Fibroblast of skin of back (primary cell): ENCODE measurements at places on chromosomes 12 and 14.

DNA sequence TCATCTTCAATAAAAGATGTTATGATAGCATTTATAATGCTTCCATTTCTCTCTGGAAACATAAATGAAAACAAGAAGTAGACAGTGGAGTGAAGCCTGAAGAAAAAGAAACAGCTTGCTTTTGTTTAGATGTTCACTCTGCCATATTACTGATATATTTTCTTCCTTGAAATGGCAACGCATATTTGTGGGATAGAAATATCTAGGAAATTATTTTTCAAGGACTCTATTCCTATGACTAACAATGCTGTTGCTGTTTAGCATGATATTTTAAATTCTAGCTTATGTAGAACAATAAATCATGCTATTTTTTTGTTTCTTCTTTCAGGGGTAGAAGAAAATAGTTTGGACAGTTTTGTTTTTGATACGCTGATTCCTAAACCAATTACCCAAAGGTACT, 359.0 kb downstream of the NAV3 start:
- DNase-seq, result peak; percentile 25

GRCh38 chr14:89422181-89422951, 5.3 kb upstream of the FOXN3 start:
- DNase-seq, result no peak

GRCh38 chr12:90037740-90038139, 329.1 kb upstream of the ATP2B1 start:
- peak; percentile 52 for DNase-seq

DNA sequence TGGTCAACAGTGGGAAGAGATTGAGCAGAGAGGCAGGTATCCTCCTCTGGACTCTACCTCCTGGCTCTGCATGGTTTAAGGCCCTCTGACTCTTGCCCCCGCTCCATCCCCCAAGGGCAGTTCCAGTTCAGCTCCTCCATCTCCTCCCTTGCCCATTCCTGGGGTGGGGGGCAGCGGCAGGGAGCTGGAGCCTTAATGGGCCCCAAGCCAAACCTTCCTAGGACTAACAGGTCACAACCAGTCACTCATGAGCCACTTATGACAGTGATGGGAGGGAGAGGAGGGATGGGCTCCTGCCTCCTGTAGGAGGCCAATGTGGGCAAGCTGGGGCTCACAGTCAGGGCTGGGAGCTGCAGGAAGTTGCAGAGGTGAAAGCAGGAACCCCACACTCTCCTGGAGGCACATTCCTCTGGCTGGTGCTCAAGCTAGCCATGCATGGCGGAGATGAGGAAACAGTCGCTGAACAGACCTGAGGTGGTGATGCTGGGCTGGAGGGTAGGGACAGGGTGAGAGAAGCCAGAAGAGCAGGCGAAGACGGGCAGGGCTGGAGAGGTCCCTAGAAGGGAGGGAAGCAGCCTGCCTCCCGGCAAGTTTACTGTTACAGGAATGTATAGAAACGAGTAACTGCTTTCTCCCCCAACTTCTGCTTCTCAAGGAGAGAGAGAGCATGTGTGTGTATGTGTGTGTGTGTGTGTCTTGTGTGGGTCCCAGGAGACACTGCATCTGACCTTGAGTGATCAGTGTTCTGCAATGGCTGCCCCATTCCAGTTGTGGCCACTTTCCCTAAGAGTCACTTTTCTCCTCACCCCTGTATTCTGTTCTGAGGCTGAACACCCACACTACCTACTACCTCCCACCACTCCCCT, 5.0 kb upstream of the RAPGEF3 start:
- no peak for DNase-seq

DNA sequence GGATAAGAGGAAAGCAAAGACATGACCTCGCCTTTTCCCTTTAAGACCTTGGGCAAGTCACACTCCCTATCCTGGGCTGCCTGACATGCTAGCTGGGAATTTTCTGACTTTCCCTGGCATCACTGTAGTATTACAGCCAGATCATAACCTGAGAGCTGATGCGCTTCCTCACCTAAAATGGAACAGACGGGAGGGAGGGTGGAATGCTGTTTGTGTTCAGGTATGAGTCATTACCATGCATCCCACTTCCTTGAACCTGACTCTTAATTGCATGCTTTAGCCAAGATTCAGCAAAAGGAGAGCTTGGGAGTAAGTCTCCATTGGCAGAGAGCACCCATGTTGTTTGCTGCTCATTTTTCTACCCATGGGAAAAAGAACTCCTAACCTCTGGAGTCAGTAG, 156.5 kb downstream of the KCNK10 start:
- peak; percentile 51 for DNase-seq

GRCh38 chr12:126910570-126910969, 1356.4 kb upstream of the TMEM132C start:
- no peak for DNase-seq

- DNase-seq, result peak; percentile 5
These were observed 48.9 kb downstream of the SMOC1 start for GRCh38 chr14:69928111-69928523.

DNA sequence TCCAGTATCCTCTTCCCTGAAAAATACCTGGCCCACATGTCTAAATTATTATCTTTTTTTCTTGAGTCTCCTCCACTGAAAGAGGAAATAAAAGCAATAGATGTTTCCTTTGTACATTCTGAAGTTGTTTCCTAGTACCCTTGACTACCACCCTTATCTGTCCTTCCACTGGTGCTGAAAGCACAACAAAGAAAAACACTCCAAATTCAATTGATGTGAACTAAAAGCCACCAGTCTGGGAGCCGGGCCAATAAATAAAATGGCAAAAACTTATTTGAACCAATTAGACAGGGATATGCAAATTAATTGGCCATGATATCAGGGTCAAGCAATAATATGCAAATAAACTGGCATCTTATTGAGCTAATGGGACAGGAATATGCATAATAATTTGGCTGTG, 330.5 kb downstream of the PAWR start:
- no peak for DNase-seq

- DNase-seq, result no peak
These were observed 81.9 kb downstream of the NEDD1 start for GRCh38 chr12:96988919-96989318.

GRCh38 chr14:89565607-89566006, 148.6 kb upstream of the FOXN3 start:
- no peak for DNase-seq

- peak; percentile 64 for DNase-seq
These were observed 189.0 kb upstream of the CDKN3 start for GRCh38 chr14:54207476-54208462.

GRCh38 chr12:11970155-11970520, 100.6 kb upstream of the BCL2L14 start:
- DNase-seq, result no peak

- no peak for DNase-seq
These were observed 127.6 kb upstream of the TRHDE start for GRCh38 chr12:72144553-72144952.

DNA sequence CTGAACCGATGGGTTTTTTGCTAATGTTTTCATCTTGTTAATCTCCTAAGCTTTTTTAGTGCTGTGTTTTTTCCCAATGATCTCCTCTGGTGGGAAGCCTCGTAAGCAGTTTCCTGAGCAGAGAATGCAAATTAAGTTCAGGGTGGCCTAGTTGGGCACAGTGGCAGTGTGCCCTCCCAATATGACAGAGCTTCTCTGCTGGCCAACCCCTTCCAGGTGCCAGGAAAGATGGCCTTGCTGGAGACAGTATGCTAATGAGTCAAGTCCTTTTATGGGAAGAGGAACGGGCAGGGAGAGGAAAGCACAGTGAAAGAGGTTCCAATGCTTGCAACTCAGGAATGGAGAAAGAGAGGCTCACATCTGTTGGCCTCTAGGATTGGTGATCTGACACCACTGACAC, 115.8 kb downstream of the GCH1 start:
- DNase-seq, result no peak

DNA sequence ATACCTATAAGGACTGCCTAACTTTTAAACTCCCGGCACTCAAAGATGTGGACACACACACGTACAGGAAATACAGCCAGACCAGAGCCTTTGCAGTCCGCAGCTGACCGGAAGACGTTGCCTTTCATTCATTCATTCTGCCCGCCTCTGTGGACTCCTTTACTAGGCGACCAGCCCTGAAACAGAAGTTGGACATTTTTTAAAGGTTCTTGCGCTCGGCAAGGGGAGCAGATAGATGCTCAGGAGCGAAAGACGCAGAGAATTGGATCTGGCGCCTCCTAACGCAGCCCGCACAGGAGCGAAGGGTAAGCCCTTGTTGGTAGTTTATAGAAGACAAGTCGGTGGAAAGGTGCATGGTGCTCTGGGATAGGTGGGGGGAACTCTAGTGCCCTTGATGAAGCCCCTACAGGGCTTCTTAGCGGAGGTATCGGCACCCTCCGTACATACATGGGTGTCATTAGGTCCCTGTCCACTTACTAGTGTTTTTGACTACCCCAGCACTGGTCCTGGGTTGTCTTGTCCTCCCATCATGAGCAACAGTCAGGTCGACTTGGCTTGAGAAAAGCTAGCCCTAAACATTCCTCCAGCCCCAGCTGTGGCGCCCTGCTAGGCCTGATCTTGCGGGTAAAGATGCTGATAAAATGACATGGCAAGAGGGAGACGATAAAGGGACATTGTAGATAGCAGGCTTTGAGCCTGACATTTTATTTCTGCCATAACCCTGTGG, at the start of gene KDM2B:
Gene KDM2B (minus strand): TSS at position 65 of the 727 bp plus-strand sequence. CDS start 112 bp downstream, outside the sequence.
- DNase-seq, result no peak

DNA sequence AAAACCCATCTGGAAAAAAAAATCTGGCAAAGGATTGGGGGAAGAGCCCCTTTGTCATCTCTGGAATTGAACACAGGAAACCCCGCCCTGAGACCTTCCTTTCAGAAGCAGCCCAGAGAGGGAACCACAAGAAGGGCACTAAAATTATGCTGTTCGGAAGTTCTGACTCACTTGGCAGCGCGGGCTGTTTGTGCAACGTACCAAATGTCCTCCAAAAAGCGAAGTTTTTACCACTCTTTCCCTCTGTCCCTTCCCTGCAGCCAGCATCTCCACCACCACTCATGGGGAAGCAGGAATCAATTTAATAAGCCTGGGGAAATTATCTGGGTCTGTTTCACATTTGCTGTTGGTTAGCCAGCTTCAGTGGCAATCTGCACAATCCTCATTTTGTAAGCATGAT, 3.2 kb upstream of the SYNE3 start:
- DNase-seq, result peak; percentile 91

- DNase-seq, result no peak
These were observed 86.3 kb downstream of the KIF26A start for GRCh38 chr14:104224506-104225277.

GRCh38 chr12:47094804-47095203, 15.0 kb upstream of the AMIGO2 start:
- no peak for DNase-seq
